ENCODE measurements at places on chromosomes 11 and 22. TPM values are rescaled to one million over a fixed set of nuclear protein-coding genes. Genes with fewer than 3 reads are reported as not detected.

PATE1 gene
- not detected for total RNA-seq

ARHGAP8 gene
- total RNA-seq, result 0.37 TPM

FGF19 gene
- not detected for total RNA-seq

DNA sequence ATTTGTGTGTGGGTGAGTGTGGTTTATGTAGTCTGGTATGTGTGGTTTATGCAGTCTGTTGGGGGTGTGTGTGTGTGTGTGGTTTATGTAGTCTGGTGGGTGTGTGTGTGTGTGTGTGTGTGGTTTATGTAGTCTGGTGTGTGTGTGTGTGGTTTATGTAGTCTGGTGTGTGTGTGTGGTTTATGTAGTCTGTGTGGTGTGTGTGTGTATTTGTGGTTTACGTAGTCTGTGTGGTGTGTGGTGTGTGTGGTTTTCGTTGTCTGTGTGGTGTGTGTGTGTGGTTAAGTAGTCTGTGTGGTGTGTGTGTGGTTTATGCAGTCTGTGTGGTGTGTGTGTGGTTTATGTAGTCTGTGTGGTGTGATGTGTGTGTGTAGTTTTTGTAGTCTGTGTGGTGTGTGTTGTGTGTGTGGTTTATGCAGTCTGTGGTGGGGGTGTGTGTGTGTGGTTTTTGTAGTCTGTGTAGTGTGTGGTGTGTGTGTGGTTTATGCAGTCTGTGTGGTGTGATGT is 26.2 kb upstream of the PARVG start:
- DNase-seq, result no peak

- DNase-seq, result no peak
Measured at GRCh38 chr11:9230296-9230695, 34.9 kb downstream of the DENND5A start.

GRCh38 chr11:45178890-45179671 is 32.6 kb downstream of the PRDM11 start:
- DNase-seq, result no peak

- DNase-seq, result no peak
Measured at GRCh38 chr22:29700900-29701154, 19.0 kb upstream of the CABP7 start.

GRCh38 chr11:67256477-67257135 is 9.7 kb upstream of the GRK2 start:
- DNase-seq, result no peak

- no peak for DNase-seq
Measured at GRCh38 chr22:19634226-19634975, 79.9 kb upstream of the SEPTIN5 start.

DNA sequence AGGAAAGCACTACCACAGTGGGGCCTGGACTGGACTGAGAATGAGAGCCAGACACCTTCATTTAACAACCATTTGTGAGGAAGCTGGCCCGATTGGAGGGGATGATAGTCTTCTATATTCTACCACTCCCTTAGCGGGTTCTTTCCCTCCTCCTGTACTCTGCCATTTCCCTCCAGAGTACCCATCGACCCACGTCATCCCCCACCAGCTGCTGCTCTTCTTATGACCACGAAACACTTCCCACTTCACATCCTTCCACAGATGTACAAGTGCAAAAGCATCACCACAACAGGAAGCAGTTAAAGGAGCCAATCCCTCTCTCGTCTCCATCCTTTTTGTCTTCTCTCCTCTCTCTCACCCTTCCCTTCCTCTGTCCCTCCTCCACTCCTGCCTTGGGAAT is 18.0 kb upstream of the UBASH3B start:
- peak; percentile 24 for DNase-seq
